Activated CD8-positive, alpha-beta T cell treated with anti-CD3 and anti-CD28 coated beads for 36 hours (primary cell): ENCODE measurements at places on chromosomes 12 and 14. TPM values are rescaled to one million over a fixed set of nuclear protein-coding genes. Genes with fewer than 3 reads are reported as not detected.

DNA sequence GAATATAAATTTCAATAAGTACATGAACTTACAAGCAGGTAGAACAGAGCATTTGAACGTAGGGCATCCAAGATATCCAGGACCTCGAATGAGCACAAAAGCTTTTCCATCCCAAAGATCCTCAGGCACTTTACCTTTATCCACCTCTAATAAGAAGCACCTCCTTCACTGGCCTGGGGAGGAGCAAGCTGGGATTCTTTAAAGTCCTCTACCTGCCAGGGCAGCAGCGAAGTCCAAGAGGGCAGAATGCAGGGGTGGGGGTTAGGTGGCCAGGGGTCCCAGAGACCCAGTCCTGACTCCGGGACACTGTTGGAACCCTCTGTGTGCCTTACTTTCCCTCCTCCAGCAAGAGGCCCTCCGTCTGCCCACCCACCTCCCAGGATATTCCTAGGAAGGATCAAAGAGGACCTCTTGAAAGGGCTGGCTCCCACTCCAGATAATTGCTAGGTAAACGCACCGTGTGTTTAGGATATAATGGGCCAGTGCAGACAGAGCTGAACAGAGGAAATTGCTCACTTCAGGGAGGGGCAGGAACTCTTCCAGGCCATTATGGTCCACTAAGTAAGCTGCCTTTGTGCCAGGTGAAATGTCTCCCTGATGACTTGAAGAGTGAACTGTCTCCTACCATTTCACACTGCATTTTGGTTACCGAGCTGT is 68.1 kb downstream of the TTC9 start:
- no peak for DNase-seq
- H3K27me3 ChIP-seq: no peaks in the 10 kb centered on the region
- peaks cover 8% of the 10 kb centered on the region for H3K4me1 ChIP-seq
- H3K4me3 ChIP-seq: no peak overlapping the region
- no peaks in the 10 kb centered on the region for H3K36me3 ChIP-seq

GRCh38 chr14:44448951-44449358 is 58.1 kb downstream of the FSCB start:
- H3K27me3 ChIP-seq: no peaks in the 10 kb centered on the region
- no peak overlapping the region for H3K4me3 ChIP-seq
- no peaks in the 10 kb centered on the region for H3K36me3 ChIP-seq
- DNase-seq: no peak

- no peak for DNase-seq
- H3K4me3 ChIP-seq: no peak overlapping the region
- peak overlapping the region; percentile 79 for H3K27ac ChIP-seq
- H3K36me3 ChIP-seq: peaks cover 36% of the 10 kb centered on the region
- H3K27me3 ChIP-seq: no peaks in the 10 kb centered on the region
Measured at GRCh38 chr14:101844219-101844618, 82.7 kb downstream of the PPP2R5C start.

DNA sequence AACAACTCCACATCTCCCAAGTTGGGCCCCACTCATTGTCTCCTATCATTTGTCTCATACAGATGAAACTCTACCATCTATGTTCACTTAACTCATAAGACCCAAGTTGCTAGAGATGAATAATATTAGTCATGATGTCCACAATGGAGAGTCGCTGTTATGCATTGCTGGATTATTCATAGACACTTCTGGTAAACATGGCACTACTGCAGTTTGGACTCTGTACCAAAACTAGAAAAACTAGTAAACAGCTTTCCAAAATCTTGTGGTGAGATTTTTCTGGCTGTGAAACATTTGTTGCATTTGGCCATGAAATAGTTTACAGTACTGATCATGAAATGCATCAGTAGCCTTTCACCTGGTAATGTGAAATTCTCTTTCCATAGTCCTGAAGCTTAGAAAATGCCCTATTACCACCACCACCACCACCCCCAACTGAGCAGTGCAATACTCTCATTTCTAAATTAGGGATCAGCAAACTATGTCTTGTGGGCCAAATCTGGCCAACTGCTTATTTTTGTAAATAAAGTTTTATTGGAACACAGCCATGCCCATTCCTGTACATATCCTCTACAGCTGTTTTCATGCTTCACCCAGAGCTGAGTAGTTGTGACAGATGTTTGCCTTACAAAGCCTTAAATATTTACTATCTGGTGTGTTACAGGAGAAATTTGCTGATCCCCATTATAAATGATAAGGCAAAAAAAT is 236.5 kb downstream of the DPF3 start:
- no peak overlapping the region for H3K27ac ChIP-seq
- H3K4me3 ChIP-seq: no peak overlapping the region
- no peaks in the 10 kb centered on the region for H3K4me1 ChIP-seq
- no peaks in the 10 kb centered on the region for H3K27me3 ChIP-seq
- H3K36me3 ChIP-seq: no peaks in the 10 kb centered on the region
- no peak for DNase-seq

DNA sequence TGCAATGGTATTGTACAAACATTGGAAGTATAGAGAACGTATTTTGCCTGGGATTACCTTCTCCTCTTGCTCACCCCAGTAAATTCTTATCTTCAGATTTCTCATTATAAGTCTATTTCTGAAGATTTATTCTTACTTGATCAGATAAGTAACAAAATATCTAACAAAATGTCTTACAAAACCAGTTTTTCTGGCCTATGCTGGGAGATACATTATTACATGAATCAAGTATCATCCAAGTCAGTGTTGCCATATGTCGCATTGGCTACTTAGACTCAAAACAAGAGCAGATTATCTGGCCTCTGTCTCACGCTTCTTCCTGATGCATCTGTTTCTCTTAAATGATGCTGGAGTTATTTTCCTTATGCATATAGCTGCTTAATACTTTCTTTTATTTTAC is 408.5 kb downstream of the CCER1 start:
- H3K27me3 ChIP-seq: no peaks in the 10 kb centered on the region
- no peak overlapping the region for H3K4me3 ChIP-seq
- H3K4me1 ChIP-seq: no peaks in the 10 kb centered on the region
- H3K36me3 ChIP-seq: no peaks in the 10 kb centered on the region

DNA sequence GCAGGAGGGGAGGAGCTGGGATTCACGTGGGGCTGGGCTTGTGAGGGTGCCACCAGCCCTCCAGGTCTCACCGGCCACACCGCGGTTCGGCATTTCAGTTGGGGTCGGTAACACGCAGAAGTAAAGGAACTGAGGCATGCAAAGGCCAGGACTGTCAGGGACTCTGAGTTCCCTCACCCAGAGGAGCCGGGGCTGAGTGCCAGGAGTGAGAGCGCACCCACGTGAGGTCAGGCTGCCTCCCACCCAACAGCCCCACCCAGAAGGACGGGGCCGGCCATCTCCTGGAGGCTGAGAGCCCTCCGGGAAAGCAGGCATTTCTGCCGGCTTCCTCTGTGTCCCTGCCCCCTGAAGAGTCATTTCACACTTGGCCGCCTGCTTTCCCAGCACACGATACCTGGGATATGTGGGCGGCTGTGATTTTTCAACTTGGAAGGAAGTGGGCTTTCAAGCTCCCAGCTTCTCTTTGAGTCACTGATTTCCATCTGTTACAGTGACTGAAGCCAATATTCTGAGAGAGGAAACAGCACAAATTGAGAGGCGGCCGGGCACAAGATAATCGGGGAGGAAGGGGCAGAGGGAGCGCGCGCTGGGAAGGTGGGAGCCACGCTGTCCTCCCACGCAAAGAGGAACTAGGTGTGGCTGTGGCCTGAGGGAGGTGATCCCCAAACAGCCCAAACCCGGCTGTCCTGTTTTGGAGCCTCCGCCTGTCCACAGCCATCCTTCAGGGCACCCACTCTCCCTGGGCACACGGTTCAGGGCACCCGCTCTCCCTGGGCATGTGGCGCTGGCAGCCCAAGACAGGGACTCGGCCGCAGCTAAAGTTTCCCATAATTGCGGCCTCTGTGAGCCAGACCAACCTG is 19.0 kb downstream of the GALNT9 start:
- H3K36me3 ChIP-seq: no peaks in the 10 kb centered on the region
- no peaks in the 10 kb centered on the region for H3K4me1 ChIP-seq
- no peak overlapping the region for H3K27ac ChIP-seq
- no peak for DNase-seq
- H3K4me3 ChIP-seq: no peak overlapping the region

SRGAP1 gene
- total RNA-seq: 0.07 TPM

DNA sequence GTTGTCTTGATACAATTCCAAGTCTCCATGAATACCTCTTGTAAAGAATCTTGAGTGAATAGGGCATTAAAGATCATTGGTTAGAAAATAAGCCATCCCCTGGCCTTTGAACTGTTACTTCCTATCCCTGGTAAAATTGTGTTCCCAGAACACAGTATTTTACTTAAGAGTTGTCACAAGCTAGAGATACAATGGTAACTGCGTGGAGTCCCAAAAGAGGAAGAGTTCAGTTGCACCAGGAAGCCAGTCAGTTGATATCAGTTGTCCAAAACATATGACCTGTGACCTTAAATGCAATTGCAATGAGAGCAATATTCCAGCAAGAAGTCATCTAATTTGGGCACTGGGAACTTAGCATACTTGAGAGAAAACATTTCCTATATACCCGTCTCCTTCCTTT is 117.3 kb downstream of the NEDD1 start:
- no peak for DNase-seq
- no peaks in the 10 kb centered on the region for H3K4me1 ChIP-seq
- no peak overlapping the region for H3K4me3 ChIP-seq

GRCh38 chr14:103058164-103059055 is 1.1 kb upstream of the CDC42BPB start:
- no peak for DNase-seq
- H3K4me3 ChIP-seq: peak overlapping the region; percentile 58
- no peaks in the 10 kb centered on the region for H3K36me3 ChIP-seq
- no peak overlapping the region for H3K27ac ChIP-seq

- no peak for DNase-seq
- no peaks in the 10 kb centered on the region for H3K36me3 ChIP-seq
- no peak overlapping the region for H3K27ac ChIP-seq
- peaks cover 2% of the 10 kb centered on the region for H3K27me3 ChIP-seq
Measured at GRCh38 chr12:97222391-97222790, 240.2 kb upstream of the RMST start.

ZDHHC22 gene
- not detected for total RNA-seq

DNA sequence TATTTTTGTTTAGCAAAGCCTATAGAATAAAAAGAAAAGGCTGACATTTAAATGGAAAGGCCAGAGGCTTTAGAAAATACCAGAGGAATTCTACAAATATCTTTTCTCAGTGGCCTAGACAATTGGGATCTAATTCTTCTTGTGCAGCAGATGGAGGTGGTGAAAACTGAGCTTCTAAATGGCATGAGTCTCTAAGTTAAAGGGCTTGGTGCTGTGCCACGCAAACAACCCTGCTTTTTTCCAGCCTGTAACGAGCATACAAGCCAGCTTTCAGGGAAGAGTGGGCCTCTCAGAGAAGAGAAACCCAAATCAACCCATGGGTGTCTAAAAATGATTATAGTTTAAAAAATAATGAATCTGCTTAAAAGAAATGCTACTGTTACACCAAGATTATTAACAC is 237.9 kb upstream of the NAV3 start:
- no peaks in the 10 kb centered on the region for H3K27me3 ChIP-seq
- H3K27ac ChIP-seq: no peak overlapping the region
- no peaks in the 10 kb centered on the region for H3K4me1 ChIP-seq
- no peaks in the 10 kb centered on the region for H3K36me3 ChIP-seq
- H3K4me3 ChIP-seq: no peak overlapping the region
- no peak for DNase-seq

GRCh38 chr12:2154521-2154920 is 101.7 kb downstream of the CACNA1C start:
- H3K27ac ChIP-seq: no peak overlapping the region
- H3K27me3 ChIP-seq: peaks cover 5% of the 10 kb centered on the region
- H3K4me3 ChIP-seq: no peak overlapping the region

RTL1 gene
- not detected for total RNA-seq

BCL2L2 gene
- 1.3 TPM for total RNA-seq

GRCh38 chr12:78556651-78557050 is 307.9 kb upstream of the SYT1 start:
- H3K27ac ChIP-seq: no peak overlapping the region
- no peak overlapping the region for H3K4me3 ChIP-seq
- H3K36me3 ChIP-seq: no peaks in the 10 kb centered on the region
- no peaks in the 10 kb centered on the region for H3K4me1 ChIP-seq
- DNase-seq: no peak

- no peak for DNase-seq
- no peaks in the 10 kb centered on the region for H3K36me3 ChIP-seq
- no peaks in the 10 kb centered on the region for H3K27me3 ChIP-seq
- H3K4me1 ChIP-seq: no peaks in the 10 kb centered on the region
- no peak overlapping the region for H3K4me3 ChIP-seq
Measured at GRCh38 chr12:78756936-78757335, 107.6 kb upstream of the SYT1 start.

GRCh38 chr14:58631732-58632131 is 6.0 kb upstream of the DACT1 start:
- H3K27ac ChIP-seq: no peak overlapping the region
- peaks cover 5% of the 10 kb centered on the region for H3K4me1 ChIP-seq
- no peak for DNase-seq

GRCh38 chr14:69620211-69620611 is 8.8 kb downstream of the SUSD6 start:
- peaks cover 91% of the 10 kb centered on the region for H3K4me1 ChIP-seq
- peak overlapping the region; percentile 92 for H3K27ac ChIP-seq
- H3K36me3 ChIP-seq: peaks cover 47% of the 10 kb centered on the region
- peak; percentile 61 for DNase-seq
- no peaks in the 10 kb centered on the region for H3K27me3 ChIP-seq
- H3K4me3 ChIP-seq: peak overlapping the region; percentile 31

DNA sequence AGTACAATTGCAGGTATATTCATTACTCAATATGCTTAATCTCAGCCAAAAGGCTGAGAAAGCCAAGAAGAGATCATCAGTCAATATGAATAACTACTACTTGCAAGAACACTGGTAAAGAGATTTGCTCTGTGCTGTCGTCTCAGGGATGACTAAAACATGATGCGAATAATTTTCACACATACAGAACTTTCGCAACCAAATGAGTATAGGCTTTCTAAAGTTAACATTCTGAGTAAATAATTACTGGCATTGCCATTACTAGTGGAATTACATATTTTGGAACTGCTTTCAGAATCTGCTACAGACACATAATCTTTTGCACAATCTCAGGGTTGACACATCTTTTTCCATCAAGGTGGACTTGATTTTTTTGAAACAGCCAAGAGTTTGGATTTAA is 24.7 kb downstream of the NCKAP1L start:
- peaks cover 15% of the 10 kb centered on the region for H3K4me1 ChIP-seq
- no peak for DNase-seq
- H3K27ac ChIP-seq: peak overlapping the region; percentile 69
- no peaks in the 10 kb centered on the region for H3K27me3 ChIP-seq
- H3K36me3 ChIP-seq: peaks cover 55% of the 10 kb centered on the region

OAS1 gene
- total RNA-seq: 26.8 TPM

GRCh38 chr12:126160912-126161311 is 1095.7 kb downstream of the AACS start:
- no peak overlapping the region for H3K4me3 ChIP-seq
- no peaks in the 10 kb centered on the region for H3K27me3 ChIP-seq
- H3K4me1 ChIP-seq: no peaks in the 10 kb centered on the region
- H3K36me3 ChIP-seq: no peaks in the 10 kb centered on the region

- peaks cover 27% of the 10 kb centered on the region for H3K36me3 ChIP-seq
- peak overlapping the region; percentile 89 for H3K4me3 ChIP-seq
- DNase-seq: no peak
- H3K4me1 ChIP-seq: peaks cover 45% of the 10 kb centered on the region
Measured at GRCh38 chr12:53179687-53180219, 769 bp upstream of the ZNF740 start.
